ENCODE measurements at places on chromosomes 7 and 10.

DNA sequence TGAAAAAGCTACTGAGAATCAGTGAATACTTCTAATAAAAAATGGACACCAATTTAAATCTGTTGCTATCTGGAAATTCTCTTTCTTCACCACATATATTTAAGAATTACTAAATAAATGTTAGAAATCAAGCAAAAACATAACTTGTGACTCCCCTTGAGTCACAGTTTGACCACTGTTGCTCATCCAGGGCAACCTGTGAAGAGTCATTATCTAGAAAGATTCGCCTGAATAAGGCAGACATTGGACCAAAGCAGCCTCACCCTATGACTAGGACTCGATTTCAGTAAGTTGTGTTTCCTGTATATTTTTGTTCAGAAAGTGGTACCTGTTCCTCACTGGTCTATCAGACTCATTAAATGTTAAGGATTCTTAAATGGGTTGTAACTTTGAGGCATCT lies 572.4 kb downstream of the ATRNL1 start:
- no peak for DNase-seq

GRCh38 chr7:16515785-16516685 lies 10.6 kb upstream of the LRRC72 start:
- no peak for DNase-seq

GRCh38 chr10:14812271-14812670 lies 25.6 kb downstream of the CDNF start:
- DNase-seq: peak; percentile 74

DNA sequence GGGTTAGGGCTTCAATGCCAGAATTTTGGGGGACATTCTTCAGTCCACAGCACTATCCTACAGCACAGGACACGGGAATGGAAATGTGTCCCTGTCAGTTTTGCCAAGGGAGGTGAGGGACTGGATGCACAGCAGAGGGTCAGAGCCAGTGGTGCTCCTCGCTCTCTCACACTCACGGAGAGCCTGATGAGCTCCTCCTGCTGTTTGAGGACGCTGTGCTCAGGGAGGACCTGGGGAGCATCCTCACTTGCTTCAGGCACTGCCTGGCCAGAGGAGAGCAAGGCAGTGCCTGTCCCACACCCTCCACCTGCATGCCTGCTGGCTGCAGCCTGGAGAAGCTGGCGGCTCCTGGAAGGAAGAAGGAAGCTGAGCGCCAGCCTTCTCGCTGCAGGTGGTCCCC lies 58.6 kb downstream of the RAMP3 start:
- no peak for DNase-seq

DNA sequence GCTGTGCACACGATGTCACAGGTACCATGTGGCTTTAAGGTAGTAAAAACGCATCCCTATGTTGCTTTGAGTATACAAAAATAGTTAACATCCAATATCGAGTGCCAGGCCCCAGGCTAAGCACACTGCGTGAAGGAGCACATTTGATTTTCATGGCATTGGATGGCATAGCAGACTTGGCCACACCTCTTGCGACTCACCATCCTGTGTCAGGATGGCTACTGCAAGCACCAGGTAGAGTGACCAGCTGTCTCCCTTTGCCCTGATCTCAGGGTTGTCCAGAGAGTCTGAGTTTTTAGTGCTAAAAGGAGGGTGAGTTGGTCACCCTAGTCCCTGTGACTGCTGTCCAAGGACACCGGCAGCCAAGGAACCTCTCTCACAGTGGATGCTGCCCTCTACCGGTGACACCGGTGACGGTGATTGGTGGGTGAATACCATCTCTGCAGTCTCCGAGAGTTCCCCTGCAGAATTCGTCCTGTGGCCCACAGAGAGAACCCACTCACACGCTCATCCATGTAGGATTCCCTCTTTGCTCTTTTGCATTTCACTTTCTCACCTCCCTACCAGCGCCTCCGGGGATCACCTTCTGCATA lies 76.1 kb downstream of the BICC1 start:
- DNase-seq: no peak

DNA sequence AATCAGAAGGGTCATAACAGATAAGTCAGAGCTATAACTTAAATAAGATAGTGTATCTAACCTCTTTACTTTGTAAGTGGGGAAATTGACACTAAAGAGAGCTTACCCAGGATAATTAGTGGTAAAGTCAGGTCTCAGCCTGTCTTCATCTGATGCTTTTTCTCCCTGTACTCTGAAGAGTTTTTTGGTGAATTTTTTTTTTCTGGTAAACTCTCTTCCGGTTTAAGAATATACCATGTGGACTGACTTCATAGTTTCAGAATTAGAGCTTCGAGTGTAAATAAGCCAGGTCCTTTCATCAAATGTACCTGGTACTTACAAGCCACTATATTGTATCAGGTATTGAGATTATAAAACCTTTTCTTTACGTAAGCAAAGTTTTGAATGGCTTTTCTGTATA lies 6.8 kb downstream of the MINPP1 start:
- DNase-seq: no peak

DNA sequence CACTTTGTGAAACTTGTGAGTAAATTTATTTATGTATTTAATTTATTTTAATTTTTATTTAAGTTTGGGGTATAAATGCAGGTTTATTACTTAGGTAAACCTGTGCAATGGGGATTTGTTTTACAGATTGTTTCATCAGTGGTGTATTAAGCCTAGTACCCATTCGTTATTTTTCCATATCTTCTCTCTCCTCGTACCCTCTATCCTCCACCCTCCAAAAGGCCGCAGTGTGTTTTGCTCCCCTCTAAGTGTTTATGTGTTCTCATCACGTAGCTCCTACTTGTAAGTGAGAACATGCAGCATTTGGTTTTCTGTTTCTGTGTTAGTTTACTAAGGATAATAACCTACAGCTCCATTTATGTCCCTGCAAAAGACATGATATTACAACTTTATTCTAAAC lies 145.4 kb upstream of the SMIM30 start:
- DNase-seq: no peak

- DNase-seq: no peak
These were observed 320.4 kb upstream of the SP8 start for GRCh38 chr7:21107101-21107500.

GRCh38 chr10:93299606-93300287 lies 182.4 kb downstream of the MYOF start:
- DNase-seq: no peak

DNA sequence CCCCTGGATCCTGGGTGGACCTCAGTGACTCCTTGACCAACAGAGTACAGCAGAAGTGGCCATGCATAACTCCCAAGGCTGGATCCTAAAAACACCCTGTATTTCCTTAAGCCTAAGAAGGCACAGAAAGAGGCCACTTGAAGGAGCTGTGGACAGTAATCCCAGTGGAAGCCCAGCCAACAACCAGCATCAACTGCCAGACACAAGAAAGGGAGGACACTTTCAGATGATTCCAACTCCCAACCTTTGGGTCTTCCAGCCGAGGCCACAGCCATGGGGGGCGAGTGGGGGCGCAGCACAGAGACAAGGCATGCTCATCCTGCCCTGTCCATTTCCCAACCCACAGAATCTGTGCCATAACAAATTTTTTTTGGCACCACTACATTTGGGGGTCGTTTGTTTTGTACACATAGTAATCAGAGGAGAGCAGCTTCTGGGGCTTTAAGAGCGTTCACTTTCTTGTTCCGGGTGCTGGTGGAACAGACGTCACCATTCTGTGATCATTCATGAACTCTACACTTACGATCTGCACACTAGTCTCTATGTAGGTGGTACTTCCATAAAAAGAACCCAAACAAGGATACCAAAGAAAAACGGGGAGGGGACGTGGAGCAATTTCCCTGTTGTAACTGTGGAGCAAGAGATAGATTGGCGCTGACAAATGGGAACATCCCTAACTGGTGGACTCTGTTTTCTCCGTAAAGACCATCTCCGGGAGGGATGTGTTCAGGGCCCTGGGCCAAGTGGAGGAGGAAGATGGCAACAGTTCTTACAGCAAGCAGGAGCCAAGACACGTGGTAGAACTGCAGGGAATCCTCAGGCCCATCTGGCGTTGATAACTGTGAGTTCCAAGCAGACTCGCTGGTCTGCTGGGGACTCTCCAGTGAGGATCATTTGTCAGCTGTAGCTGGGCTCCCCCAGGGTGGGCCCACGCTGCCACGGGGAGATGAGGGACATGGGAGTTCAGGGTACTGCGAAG lies 6.0 kb upstream of the SLC29A3 start:
- no peak for DNase-seq

- DNase-seq: no peak
These were observed 28.2 kb upstream of the AKAP9 start for GRCh38 chr7:91912494-91912893.

Data from HepG2 (cell line).